Dorsolateral prefrontal cortex (tissue), 122 donors: ENCODE measurements at places on chromosomes 11 and 22.

DNA sequence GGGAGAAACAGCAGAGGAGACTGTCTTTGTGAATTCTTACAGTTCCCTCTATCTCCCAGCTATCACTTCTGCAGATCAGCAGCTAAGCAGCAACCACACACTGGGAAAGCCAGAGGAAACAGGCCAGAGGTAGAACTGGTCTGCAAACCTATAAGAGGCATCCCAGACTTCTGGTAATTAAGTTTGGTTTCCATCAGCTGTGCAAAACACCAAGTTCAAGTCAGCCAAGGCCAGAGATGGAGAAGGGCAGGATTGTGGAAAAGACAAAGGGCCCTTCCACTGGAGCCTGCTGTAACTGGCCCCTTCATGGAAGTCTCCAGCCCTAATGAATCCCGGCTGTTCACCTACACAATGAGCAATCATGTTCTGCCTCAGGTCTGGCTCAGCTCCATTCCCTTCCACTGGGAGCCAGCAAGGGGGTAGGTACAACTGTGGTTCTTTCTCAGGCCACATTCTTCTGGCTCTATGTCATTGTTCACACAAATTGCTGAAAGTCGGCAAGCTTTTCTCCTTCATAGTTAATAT, 4.6 kb upstream of the PAMR1 start:
- DNase-seq: no peak

DNA sequence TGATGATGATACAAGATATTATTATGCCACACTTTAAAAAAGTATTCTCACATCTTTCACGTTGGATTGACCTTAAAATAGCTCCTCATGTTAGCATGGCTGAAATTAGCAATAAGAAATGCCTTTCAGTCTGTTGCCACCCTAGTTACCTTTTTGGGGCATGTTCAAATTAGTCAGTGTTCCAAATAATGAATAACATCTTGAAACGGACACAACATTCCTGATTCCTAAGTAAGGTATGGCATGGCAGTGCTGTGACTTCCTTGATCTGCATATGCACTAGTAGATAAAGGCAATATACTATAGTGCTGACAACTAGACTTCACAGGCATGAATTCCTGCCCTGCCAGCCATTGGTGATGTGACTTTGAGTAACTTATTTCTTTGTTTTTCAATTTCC, 914.5 kb downstream of the METTL15 start:
- DNase-seq: no peak

GRCh38 chr11:64745189-64745520, 1.2 kb upstream of the RASGRP2 start:
- DNase-seq: no peak

- no peak for DNase-seq
Observed at GRCh38 chr11:59144096-59144495, 1.4 kb downstream of the FAM111A start.

DNA sequence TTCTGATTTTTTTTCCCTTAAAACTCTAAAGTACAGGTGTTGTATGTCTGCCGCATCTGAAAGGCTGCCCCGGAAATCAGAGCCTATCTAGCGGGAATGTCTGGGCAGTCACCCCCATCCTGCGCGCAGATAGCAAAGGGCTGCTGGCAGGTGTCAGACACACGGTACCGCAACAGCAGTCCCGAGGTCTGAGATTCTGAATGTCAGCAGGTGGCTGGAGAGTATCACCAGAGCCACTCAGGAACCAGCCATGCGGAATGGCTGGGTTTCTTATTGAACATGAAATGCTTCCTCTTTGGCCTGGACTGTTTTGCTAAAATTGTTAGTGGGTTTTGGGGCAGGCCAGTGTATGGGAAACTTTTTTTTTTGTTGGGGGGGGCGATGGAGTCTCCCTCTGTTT, 53.3 kb downstream of the CERK start:
- DNase-seq: no peak

- DNase-seq: no peak
Observed at GRCh38 chr22:28734393-28734792, 7.2 kb downstream of the CHEK2 start.

DNA sequence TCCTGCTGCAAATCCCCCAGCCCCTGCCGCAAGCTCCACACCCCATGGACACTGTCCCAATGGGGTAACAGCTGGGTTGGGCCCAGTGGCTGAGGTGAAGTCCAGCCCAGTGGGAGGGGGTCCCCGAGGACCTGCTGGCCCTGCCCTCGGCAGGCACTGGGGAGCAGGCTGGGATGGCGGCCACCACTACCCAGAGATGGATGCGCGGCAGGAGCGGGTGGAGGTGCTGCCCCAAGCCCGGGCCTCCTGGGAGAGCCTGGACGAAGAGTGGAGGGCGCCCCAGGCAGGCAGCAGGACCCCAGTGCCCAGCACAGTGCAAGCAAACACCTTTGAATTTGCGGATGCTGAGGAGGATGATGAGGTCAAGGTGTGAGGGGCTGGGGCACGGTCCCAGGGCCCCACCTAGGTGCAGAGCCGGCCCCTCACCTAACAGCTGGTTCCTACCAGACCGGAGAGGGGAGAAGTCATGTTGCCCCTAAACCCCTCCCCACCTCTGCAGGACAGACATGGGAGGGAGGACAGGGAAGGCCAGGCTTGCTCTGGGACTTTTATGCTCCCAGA, 8.2 kb downstream of the CDC42EP1 start:
- no peak for DNase-seq

GRCh38 chr11:45343444-45343843, 57.3 kb upstream of the SYT13 start:
- no peak for DNase-seq
